ENCODE measurements at places on chromosomes 2 and 18. TPM values are rescaled to one million over a fixed set of nuclear protein-coding genes. Genes with fewer than 3 reads are reported as not detected.

The KLHL14 gene
- total RNA-seq: not detected

The CD8A gene
- total RNA-seq: 0.32 TPM

The MEIS1 gene
- total RNA-seq: 2.2 TPM

The NT5C1B gene
- not detected for total RNA-seq

The KCNIP3 gene
- total RNA-seq: 1.4 TPM

The NCKAP5 gene
- total RNA-seq: 0.83 TPM

The MARS2 gene
- total RNA-seq: 12.1 TPM

The GKN2 gene
- total RNA-seq: 1.9 TPM

The MOGAT1 gene
- total RNA-seq: not detected

The PAX3 gene
- not detected for total RNA-seq

The SERPINB4 gene
- total RNA-seq: 0.15 TPM

The KLHL30 gene
- total RNA-seq: 0.25 TPM

The CFAP221 gene
- total RNA-seq: 0.38 TPM

The SALL3 gene
- not detected for total RNA-seq

The KLF11 gene
- total RNA-seq: 3.6 TPM

The C2orf66 gene
- total RNA-seq: not detected

The CXCR2 gene
- not detected for total RNA-seq

The RNF181 gene
- total RNA-seq: 180 TPM

The LYG2 gene
- 0.18 TPM for total RNA-seq

The C2orf72 gene
- 6.0 TPM for total RNA-seq

The RAB6C gene
- total RNA-seq: not detected

The GREB1L gene
- 3.8 TPM for total RNA-seq

The LONRF2 gene
- total RNA-seq: 2.0 TPM

The ITGB6 gene
- 0.66 TPM for total RNA-seq

The PIAS2 gene
- total RNA-seq: 8.7 TPM

The SLC30A3 gene
- 3.2 TPM for total RNA-seq

The CCL20 gene
- 7.8 TPM for total RNA-seq

The OR6B2 gene
- total RNA-seq: not detected

The RNU2-63P gene
- total RNA-seq: not detected

The SOX11 gene
- total RNA-seq: not detected

The GEN1 gene
- total RNA-seq: 9.9 TPM

The UCN gene
- 0.61 TPM for total RNA-seq

The RAPGEF4 gene
- total RNA-seq: 0.24 TPM

The KLHL41 gene
- 0.13 TPM for total RNA-seq

The TEKT4 gene
- not detected for total RNA-seq

The CNDP2 gene
- total RNA-seq: 84.9 TPM

The TCF23 gene
- total RNA-seq: not detected

The HOXD12 gene
- not detected for total RNA-seq

The IL1B gene
- total RNA-seq: 0.26 TPM

The NDC80 gene
- total RNA-seq: 14.3 TPM

The LRRTM4 gene
- not detected for total RNA-seq

The LCT gene
- total RNA-seq: 0.05 TPM

The PTPN4 gene
- total RNA-seq: 15.0 TPM

The ESPNL gene
- total RNA-seq: 0.12 TPM

The DSEL gene
- 0.43 TPM for total RNA-seq

The TUBA4B gene
- total RNA-seq: 0.20 TPM

The PHOSPHO2 gene
- 3.2 TPM for total RNA-seq

The CHRNA1 gene
- not detected for total RNA-seq

The POU3F3 gene
- total RNA-seq: not detected

The REG3A gene
- total RNA-seq: not detected

The RBM44 gene
- 0.30 TPM for total RNA-seq

The SIX3 gene
- 2.9 TPM for total RNA-seq

The TMEM178A gene
- 0.08 TPM for total RNA-seq

Measured in A549 treated with Hydrocortisone at 1 μM for 4 hours (cell line).